ENCODE measurements at places on chromosomes 16 and 17.

- DNase-seq: no peak
These were observed 21.9 kb downstream of the AIPL1 start for GRCh38 chr17:6413065-6413464.

DNA sequence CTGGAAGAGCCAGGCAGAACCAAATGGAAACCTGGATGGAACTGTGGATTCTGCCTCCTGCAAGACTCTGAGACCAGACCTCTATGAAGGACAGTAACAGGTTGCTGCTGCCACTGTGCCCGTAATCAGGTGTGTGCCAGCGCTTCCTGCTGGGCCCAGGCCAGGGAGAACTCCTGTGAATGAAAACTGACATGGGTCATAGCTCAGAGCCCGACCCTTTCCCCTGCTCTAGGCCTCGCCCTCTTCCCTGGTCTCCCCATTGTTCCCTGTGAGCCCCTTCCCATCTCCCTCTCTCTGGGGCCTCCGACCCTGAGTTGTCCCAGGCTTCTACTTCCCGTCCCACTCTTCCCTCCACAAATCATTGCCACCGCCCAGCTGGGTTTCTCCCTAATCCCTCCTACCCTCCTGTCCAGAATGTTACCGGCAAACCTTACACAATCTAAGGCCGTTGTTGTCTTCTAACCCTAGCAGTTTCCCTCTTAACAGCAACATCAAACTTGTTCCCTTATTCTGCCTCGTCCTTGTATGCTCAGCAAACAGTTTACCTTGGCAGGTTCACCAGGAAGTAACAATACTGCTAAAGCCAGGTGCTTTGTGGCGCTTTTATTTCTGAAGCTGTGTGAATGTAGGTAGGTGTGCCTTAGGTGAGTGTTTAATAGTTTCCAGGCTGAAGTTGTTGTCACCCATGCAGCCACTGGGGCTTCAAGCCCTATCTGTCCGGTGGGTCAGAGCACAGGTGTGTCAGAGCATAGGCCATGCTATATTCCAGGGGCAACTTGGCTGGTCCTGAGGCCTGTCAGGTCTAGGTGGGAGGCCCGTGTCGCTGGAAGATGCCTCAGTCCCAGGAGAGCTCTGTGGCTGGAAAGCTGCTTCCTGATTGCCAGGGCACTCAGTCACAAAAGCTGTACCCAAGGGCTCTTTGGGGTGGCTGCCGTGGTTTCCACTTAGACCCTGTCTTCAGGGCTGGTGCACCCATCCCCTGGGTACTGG, 32.0 kb downstream of the SMPD3 start:
- no peak for DNase-seq

GRCh38 chr16:81526199-81526598, 81.6 kb downstream of the CMIP start:
- DNase-seq: no peak

GRCh38 chr16:49542391-49542891, 168.8 kb downstream of the C16orf78 start:
- no peak for DNase-seq

GRCh38 chr17:43329183-43329582, 69.6 kb upstream of the ARL4D start:
- no peak for DNase-seq

- DNase-seq: no peak
These were observed 172.8 kb downstream of the RBFOX1 start for GRCh38 chr16:7505495-7505894.

DNA sequence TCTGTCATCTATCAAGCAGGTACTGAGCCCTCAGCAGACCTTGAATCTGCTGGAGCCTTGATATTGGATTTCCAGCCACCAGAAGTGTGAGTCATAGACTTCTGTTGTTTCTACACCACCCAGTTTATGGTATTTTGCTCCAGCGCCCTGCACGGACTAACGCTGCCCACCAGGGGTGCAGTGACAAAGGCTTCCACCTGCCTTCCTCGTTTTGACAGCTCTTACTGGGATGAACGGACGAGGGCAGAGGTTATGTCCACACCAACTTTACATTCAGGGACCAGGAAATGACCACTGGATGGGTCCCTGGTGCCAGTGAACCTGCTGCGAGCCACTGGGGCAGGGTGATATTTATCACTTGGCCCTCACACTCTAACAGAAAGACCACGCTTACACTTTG, 66.6 kb upstream of the CBX4 start:
- no peak for DNase-seq

DNA sequence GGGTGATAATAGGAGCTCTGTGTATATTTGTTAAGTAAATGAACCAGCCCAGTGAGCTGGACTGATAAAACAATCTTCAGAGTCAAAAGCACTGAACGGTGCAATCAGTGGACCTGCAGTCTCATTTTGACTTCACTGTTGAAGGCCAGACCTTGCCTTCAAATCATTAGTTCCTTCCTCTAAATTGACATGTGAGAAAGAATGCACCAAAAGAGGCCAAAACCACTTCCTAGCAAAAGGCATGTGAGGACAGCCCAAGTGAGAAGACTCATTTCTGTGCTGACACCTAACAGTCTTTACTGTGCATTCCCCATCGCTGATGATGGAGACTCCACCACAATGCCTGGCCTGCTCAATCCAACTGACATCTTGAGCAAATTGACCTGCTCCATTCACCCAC, 10.6 kb downstream of the GTF3C1 start:
- no peak for DNase-seq

DNA sequence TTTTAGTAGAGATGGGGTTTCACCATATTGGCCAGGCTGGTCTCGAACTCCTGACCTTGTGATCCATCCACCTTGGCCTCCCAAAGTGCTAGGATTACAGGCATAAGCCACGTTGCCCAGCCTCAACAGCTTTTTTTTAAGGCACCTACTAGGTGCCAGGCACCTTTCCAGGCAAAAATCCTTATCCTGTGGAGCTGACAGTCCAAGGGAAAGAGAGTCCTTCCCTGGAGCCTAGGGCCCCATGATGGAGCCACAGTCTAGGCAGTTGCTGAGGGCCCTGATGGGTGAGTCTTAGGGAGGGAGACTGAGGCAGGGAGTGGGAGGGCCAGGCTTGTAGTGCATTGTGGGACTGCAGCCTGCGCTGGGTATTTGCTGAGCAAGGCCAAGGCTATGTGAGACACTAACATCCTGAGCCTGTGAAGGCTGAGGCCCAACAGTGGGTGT, 79.6 kb upstream of the TOB1 start:
- no peak for DNase-seq

DNA sequence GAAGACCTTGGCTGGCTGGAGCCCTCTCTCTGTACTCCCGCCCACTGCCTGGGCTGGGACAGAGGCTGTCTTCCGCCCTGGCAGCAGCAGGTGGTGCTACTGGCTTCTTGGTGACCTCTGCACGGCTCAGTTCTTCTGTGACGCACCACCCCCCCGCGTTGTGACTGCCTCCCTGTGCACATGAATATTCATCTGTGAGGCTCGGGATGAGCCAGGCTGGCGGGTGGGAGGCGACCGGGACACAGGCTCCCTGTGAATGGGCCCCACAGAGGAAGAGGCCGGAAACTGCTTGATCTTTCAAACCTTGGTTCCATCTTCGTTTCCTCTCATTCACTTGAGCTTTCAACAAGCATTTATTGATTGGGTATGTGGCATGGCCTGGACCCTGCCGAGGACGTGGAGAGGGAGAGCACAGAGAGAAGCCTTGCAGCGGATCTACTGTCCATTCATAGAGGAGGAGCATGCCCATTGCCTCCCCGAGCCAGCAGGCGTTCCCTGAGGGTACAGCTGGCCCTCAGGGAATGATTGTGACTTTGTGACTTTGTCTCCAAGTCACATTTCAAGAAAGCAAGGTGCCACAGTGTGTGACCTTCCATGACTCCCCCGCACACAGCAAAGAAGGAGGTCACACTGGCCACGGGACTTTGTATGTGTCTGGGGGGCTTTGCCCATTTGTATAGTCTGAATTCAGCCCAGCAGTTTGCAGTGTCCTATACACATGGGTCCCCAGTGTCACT, 45.0 kb downstream of the B9D1 start:
- DNase-seq: peak; percentile 80

DNA sequence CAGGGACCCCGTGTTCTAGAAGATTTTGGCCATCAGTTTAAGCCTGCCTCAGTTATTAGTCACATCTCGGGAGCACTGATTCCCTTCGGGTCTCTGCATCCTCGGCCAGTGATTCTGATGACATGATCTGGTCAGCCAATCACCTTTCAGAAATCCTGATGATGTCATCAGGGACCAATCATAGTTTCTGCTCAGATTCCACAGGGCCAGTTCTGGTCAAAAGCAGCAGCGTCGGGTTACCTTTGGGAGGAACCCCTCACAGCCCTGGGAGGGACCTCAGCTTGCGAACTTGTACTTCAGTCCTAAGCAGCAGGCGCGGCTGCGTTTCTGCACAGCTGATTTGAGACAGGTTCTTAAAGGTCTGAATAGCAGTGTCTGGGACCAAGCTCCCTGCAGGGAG, 13.9 kb downstream of the KDM8 start:
- no peak for DNase-seq

DNA sequence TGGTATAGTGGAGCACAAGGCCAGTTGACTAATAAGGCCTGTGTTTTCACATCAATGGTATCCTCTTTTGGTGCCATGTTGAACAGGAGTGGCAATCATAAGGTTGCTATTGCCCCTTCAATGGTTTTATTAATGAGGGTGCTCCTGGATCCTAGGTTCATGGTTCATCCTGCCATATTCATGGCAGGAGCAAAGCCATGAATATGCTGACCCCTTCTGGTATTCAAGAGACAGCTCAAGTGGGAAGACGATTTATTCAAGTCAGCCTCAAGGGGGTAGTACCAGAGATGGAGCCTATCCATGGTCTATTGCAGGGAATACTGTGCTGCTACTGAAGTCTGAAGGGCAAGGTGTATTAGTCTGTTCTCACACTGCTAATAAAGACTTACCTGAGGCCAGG, 2.6 kb downstream of the ABCA9 start:
- no peak for DNase-seq

DNA sequence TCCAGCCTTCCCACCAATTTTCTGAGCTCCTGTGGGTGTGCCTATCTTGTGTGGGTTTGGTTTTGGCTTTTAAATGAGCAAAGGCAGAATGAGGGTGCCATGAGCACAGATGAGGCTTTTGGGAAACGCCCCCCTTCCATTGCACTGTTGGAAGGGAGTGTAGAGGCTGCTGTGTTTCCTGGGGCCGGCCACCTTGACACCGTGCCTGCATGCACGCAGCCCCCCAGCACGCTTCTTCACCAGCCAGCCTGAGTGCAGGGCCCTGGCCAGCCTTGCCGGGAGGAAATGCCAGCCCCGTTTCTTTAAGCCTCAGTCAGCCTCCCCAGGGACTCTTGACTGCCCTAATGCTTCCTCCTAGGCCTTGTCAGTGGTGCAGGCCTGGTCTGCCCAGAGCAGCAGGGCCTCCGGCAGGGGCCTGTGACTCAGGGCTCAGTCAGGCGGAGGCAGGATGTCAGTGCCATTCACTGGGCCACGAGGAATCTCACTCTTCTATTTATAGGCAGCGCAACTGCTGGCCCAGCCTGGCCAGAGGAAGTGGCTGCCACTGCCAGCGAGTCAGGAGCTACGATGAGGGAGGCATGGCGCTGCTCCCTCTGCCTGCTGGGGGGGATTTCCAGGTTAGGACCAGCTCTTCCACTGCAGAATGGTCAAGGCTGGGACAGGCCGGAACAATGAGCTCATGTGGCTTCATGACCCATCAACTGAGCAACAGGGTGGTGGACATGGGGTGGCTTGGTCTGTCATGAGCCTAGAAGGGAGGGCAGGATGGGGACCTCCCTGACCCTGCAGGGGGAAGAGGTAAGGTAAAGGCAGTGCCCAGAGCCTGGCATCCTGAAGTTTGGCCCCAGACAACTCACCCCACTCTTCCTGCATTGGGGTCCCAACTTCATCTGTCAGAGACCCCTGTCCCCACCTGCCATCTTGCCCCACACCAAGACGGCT, 205.2 kb downstream of the RAB11FIP4 start:
- no peak for DNase-seq

- no peak for DNase-seq
These were observed 56.5 kb downstream of the SNTB2 start for GRCh38 chr16:69243479-69243878.

DNA sequence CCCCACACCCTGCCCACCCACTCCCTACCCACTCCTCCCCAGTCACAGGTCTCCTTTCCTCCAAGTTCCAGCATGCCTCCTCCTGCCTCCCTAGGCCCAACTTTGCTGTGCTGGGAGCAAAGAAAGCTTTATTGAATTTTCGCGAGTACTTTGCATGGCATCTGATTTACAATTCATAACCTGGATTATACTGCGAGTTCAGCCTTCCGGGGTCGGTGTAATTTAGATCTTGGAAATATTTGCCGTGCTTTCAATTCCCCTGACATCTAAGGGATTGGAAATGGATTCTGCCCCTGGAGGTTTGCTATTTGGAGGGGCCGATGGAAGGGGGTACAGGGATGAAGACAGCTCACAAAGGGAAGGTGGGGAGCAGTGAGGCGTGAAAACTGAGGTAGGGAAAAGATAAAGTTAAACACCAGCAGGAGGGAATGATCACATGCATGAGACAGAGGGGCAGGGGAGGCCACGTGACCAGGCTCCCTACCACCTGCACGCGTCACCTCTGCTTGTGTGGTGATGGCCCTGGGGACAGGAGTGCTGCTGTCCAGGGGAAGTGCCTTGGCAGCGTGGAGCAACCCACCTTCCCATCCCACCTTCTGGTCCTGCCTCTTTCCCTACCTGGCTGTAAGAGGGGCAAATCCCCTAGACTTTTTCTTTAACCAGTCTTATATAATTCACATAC, 132.3 kb upstream of the RPL38 start:
- no peak for DNase-seq

- peak; percentile 74 for DNase-seq
These were observed 16.6 kb upstream of the INPP5K start for GRCh38 chr17:1532836-1533602.

GRCh38 chr17:20771104-20771503, 191.6 kb downstream of the CDRT15L2 start:
- DNase-seq: no peak

DNA sequence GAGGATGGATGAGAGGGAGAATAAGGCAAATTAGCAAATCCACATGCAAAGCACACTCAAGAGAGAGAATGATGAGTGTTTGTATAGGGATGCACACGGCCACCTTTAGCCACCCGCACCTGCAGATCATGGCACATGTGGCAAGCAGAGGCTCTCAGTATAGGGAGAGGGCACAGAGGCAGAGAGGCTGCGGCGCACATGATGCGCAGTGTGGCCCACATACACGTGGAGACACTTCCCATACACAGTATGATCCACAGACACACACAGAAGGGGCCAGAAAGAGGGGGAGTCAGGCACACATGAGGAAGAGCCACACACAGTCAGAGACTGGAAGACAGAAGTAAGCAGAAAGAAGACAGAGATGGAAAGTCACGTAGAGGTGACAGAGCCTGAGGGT, 6.5 kb upstream of the CHD3 start:
- no peak for DNase-seq
